KBM-7 (cell line): ENCODE measurements at places on chromosomes 6 and 20.

- no peak for DNase-seq
These were observed 64.5 kb downstream of the FAM120B start for GRCh38 chr6:170371080-170371479.

- DNase-seq: no peak
These were observed 27.9 kb downstream of the MANBAL start for GRCh38 chr20:37317316-37317715.

- no peak for DNase-seq
These were observed 37.4 kb downstream of the TOMM6 start for GRCh38 chr6:41824571-41825569.

GRCh38 chr6:52726193-52726542, 37.1 kb downstream of the GSTA2 start:
- no peak for DNase-seq

- DNase-seq: no peak
These were observed 92.6 kb upstream of the CLDN20 start for GRCh38 chr6:155171109-155171746.

- DNase-seq: no peak
These were observed 3.4 kb downstream of the TXNDC5 start for GRCh38 chr6:7907159-7907558.

DNA sequence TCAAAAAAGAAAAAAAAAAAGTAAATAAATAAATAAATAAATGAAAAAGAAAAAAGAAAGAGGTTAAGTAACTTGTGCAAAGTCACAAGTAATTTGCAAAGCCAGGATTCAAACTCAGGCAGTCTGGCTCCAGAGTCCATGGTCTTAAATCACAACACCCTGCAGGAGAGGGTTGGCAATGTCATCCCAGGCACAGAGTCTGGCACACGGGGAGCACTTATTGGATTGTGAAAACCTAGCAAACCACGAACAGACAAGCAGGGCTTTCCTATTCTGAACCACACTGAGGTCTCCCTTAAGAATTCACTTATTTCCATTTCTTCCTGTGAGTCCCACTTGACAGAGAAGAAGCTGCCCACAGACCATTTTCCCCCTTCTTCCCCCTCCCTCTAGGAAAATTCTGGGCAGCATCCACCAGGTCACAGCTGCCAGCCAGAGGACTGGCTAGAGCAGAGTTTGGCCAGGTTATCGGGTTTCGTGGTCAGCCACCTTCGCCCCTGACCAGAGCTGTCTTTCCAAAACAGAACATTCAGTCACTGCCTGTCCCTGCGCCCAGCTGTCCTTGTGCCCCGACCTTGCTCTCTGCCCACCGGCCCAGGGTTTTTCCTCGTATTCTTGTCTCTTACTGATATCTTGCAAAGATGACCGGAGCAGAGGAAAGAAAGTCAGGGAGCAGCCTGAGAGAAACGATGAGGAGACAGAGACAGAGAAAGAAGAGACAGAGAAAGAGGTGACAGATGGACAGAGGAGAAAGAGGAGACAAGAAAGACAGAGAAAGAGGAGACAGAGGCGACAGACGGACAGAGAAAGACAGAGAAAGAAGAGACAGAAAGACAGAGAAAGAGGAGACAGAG, 106.4 kb upstream of the PTPN1 start:
- DNase-seq: no peak

DNA sequence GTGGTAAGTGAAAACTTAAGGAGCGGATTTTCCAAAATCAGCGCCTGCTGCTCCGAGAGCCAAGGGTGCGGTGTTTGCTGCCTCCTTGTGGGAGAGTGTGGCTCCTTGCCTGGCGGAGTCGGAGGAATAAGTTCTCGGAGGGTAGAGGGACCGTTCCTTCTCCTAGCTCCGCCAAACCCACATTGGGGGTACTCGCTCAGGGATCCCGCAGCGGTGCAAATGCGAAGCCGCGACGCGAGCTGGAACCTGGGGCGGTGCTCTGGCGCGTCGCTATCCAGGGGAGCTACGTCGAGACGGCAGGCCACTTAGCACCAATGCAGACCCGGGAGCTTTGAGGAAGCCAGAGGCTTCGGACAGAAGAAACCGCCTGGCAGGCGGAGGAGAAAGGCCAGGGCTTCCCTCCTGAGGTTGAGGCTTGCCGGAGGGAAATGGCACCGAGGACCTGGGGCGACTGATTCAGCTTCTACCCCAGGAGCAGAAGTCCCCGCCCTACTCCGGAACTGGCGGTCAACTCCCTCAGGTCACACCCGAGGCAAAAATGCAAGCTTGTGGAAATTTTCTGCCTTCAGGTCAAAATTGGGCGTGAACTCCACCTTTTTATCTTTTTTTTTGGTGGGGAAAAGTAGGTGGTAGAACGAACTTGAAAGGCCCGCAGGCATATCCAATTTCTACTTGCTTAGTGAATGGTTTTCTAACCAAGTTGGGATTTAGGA, 5.7 kb upstream of the DDX43 start:
- DNase-seq: peak; percentile 83
